ENCODE measurements at places on chromosomes 5 and 9. TPM values are rescaled to one million over a fixed set of nuclear protein-coding genes. Genes with fewer than 3 reads are reported as not detected.

The TAF1L gene
- not detected for total RNA-seq

The PPP3R2 gene
- total RNA-seq: not detected

The CDK5RAP2 gene
- total RNA-seq: 29.0 TPM

The PCDHB15 gene
- not detected for total RNA-seq

The TLX3 gene
- total RNA-seq: not detected

The TSSK1B gene
- total RNA-seq: 0.20 TPM

The NUTM2G gene
- total RNA-seq: not detected

The SLIT3 gene
- 2.9 TPM for total RNA-seq

The CCNJL gene
- not detected for total RNA-seq

The IDNK gene
- 3.9 TPM for total RNA-seq

The EPB41L4B gene
- under 0.01 TPM for total RNA-seq

The SLC22A4 gene
- total RNA-seq: 5.1 TPM
